ENCODE measurements at places on chromosomes 7 and 10.

GRCh38 chr7:144796919-144797318 lies 38.9 kb downstream of the TPK1 start:
- no peak for DNase-seq

DNA sequence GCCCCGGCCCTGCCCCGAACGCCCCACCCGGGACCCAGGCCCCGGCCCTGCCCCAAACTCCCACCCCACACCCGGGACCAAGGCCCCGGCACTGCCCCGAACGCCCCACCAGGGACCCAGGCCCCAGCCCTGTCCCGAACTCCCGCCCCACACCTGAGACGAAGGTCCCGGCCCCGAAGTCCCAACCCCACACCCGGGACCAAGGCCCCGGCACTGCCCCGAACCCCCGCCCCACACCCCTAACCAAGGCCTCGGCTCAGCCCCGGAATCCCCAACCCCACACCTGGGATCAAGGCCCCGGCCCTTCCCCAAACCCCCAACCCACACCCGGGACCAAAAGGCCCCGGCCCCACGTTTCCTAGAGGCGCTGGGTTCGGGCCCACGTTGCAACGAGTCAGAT lies 1.1 kb upstream of the LARP4B start:
- no peak for DNase-seq

DNA sequence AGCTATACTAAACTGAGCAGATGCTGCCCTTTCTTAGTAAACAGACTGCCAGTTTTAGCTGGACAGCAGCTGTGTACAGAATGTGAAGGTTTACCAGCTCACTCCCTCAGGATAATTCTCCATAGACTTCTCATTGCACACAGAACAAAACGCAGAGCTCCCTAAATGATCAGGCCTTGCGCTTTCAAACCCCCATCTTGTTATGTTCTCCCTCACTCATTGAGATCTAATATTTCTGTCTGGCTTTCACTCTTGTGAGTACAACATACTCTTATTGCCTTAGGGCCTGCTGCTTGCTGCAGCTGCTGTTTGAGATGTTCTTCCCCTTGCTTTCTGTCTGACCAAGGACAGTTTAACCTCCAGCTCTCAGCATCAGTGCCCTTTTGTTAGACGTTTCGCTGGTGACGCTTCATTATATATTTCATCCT lies 17.3 kb downstream of the VWDE start:
- DNase-seq, result no peak

GRCh38 chr7:1237704-1238255 lies 5.1 kb downstream of the UNCX start:
- no peak for DNase-seq

- DNase-seq, result no peak
These were observed 105.5 kb downstream of the OR13A1 start for GRCh38 chr10:45209888-45210287.

DNA sequence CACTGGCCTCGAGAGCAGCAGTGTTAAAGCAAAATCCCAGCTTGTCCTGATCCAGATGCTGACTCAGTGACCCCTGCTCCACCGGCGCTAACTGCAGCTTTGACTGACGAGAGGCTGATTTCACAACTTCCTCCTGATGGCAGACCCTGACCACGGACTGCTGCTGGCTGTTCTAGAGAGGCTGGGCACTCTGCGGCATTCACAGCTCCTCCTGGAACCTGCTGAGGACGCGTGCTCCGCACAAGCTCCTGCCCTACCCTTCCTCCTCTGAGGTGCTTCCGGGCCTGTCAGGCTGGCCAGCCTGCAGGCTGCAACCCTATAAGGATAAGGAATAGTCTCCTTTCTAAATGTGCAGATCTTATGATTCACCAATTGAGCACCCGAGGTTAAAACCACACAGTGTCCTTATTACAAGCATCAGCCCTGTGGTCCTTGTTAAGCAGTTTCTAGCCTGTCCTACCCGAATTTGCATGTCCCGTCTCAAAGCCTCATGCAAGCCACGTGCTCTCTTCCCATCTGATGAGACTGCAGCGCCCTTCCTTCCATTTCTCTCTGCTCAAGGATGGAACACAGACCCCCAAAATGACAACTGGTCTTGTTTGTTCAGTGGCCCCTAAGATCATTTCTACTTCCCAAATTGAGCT lies 35.5 kb upstream of the NCAPG2 start:
- DNase-seq, result peak; percentile 39

DNA sequence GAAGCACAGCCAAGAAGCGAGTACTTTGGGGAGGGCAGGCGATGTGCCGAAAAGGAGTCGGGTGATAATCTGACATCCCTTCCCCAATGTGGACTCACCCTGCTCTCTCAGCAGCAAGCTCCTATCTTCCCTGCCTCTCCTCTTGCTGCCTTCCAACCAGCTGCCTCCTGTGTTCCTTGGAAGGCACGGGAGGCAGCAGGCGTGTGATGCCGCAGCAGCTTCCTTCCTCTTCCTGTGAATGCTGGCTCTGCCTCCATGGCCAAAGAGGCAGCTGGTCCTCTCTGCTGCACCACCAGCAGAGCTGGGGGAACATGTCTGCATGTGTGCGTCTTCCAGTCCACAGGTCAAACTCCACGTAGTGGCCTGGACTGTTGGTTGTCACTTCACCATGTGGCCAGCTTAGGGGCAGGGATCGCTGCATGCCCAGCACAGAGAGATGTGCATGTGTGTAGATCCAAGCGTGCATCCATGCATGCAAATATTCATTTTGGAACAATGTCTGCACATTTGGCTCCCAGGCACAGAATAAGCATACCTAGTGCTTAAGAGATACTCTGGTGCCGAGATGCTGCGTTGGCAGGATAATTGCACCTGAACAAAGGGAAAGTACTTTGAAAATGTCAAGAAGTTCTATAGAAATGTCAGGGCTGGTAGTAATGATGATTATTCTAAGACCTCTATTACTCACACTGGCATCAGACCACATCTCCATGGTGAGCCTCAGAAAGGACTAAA lies 499.8 kb downstream of the PLXNA4 start:
- no peak for DNase-seq

GRCh38 chr10:29703271-29703670 lies 68.5 kb upstream of the SVIL start:
- no peak for DNase-seq

DNA sequence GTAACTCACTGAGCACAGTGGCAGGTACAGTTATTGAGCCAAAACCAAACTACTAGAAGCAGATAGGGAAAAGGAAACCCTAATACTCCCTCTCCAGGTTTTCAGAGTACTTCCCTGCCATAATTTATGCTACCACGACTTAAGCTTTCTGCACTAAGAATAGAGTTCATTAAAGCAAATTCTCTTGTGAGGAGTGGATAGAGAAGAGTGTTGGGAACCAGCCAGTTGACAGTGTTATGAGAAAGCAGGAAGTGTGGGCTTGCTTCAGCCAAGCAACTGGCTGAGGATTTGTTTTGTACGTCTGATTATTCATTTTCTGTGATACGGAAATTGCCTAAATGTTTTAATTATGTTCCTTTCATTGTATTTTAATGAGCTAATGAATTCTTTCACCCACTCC lies 280.5 kb downstream of the KIF20B start:
- DNase-seq, result no peak

DNA sequence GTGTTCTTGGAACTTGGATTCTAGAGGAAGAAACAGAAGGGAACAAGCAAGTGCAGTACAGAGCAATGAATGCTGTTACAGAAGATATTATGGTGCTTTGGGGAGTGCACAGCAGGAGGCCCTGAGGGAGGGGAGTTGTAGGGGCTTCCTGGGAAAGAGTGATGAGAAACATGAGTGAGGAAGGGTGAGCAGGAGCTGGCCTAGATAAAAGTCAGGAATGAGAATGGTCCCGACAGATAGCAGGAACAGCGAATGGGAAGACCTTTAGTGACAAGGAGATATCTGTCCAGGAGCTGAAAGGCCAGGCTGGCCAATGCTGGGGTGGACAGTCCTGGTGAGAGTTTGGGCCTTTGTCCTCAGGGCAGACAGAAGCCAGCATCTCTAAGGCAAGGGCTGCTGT lies 20.6 kb upstream of the CCNJ start:
- no peak for DNase-seq

DNA sequence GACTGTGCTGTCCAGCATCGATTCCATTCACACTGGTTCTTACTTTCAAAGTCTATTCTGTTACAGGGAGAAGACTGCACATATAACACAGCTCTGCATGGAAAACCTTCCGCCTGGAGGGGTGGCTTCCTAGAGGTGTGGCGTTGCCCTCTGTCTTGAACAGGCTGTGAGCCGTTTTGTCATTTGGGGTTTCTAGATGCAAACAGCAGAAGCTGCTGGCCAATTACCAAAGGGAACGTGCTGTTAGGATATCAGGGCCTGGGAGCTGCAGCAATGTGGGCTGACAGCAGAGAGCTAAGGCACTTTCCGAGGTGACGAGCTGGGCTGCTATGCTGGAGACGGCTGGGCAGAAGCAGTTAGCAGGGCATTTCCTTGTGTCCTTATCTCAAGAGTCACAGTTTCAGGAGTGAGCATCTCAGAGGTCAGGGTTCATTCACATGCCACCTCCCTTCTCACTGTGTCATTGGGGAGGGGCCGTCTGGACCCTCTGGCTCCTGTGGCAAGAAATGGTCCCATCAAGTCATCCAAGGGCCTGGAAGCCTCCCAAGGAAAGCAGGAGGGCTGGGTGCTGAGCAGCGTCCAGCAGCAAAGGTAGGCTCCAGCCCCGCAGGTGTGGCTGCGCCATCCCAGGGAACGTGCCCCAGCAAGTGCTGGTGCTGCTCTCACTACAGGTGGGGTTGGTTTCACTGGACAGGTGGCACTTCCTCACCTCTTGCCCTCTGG lies 106.5 kb downstream of the WDR37 start:
- no peak for DNase-seq

DNA sequence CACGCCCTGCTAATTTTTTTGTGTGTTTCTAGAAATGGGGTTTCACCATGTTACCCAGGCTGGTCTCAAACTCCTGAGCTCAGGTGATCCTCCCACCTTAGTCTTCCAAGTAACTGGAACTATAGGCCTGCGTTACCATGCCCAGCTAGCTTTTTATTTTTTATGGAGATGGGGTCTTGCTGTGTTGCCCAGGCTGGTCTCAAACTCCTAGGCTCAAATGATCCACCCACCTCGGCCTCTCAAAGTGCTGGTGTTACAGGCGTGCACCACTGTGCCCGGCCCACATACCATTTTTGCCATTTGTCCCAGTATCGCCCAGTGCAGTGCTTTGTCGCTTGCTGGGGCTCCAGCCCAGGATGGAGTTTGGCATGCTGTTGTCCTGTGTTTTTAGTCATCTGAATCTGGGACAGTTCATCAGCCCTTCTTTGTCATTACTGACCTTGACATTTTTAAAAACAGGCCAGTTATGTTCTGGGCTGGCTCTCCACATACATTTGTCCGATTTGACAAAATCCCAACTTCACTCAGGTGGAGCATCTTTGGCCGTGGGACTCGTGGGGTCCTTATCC lies 16.7 kb downstream of the FOXK1 start:
- DNase-seq, result no peak

- DNase-seq, result no peak
These were observed 35.4 kb downstream of the DRGX start for GRCh38 chr10:49360271-49361177.

- peak; percentile 42 for DNase-seq
These were observed 1.1 kb downstream of the GRID1 start for GRCh38 chr10:86365346-86366032.

DNA sequence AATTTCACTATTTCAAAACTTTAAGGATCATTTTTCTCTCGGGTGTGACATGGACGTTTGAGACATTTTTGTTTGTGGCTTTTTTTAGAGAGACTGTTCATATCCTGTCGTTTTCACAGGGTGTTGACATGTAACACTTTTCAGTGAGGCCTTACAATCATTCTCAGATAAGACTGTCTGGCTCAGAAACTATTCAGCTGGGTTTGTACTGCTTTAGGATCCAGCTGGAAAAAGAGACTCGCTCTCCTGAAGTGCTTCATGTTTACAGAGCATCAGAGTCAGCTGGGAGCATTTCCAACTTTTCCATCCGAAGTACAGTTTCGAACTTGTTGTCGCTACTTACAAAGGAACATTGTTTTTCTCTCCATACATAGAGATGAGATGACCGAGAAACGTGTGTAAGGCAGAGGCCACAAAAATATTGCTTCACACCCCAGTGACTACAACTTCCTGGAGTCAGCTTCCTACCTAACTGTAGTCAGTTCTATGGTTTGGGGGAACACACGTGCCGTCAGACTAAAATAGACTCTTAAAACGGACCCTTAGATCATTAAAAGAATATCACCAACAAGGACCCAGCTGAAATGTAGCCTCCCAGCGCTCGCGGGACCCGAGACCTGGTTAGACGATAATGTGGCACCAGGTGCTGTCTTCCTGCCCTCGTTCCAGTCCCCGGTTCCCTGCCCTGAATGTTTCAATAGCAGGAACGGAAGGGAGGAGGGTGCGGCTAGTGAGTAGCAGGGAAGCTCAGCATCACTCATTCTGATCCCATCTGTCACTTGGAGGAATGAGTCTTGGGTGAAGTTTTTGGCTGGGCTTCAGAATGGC lies 78.0 kb downstream of the MKI67 start:
- no peak for DNase-seq

- DNase-seq, result no peak
These were observed 230.5 kb upstream of the PPP2R2D start for GRCh38 chr10:131670341-131670740.

GRCh38 chr7:214410-215212 lies 22.2 kb downstream of the FAM20C start:
- peak; percentile 28 for DNase-seq

GRCh38 chr10:78407966-78408365 lies 374.3 kb downstream of the RPS24 start:
- no peak for DNase-seq

DNA sequence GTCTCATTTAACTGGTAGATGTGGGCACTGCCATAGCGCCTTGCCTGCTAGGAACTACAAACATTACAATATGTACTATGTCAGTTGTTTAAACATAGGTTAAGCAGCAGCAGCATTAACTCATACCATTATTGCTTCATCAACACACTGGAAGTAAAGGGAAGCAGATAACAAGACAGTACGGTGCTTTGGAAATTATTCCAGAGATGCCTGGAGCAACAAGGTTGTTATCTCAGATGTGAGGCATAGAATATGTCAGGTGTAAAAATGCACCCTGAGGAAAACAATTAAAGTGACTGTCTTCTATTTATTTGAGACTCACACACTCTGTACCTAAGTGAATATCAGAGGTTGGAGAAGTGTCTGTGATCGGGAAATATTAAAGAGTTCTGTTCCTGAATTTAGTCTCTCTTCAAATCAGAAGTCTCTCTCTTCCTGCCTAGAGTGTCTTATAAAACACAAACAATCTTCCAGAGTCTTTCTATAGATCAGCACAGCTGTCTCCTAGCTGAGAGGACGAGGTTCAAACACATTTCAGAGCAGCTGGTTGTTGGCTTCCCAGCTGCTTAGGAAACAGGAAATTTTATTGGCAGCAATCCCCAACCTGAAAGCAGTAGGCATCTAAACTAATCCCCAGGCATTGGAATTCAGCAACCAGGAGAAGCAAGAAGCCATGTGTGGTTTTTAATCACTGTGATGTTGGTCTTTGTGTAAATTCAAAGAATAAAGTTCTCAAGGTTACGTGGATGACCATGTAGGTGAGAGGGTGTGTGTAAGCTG lies 994.4 kb upstream of the LRRTM3 start:
- no peak for DNase-seq

- DNase-seq, result no peak
These were observed 22.1 kb upstream of the FBXW4 start for GRCh38 chr10:101716891-101717659.

All from T1000 (cell line).